ENCODE measurements at places on chromosomes 7 and 10.
A peak's percentile ranks its signal among the peaks of the same experiment; 100 is the strongest.

DNA sequence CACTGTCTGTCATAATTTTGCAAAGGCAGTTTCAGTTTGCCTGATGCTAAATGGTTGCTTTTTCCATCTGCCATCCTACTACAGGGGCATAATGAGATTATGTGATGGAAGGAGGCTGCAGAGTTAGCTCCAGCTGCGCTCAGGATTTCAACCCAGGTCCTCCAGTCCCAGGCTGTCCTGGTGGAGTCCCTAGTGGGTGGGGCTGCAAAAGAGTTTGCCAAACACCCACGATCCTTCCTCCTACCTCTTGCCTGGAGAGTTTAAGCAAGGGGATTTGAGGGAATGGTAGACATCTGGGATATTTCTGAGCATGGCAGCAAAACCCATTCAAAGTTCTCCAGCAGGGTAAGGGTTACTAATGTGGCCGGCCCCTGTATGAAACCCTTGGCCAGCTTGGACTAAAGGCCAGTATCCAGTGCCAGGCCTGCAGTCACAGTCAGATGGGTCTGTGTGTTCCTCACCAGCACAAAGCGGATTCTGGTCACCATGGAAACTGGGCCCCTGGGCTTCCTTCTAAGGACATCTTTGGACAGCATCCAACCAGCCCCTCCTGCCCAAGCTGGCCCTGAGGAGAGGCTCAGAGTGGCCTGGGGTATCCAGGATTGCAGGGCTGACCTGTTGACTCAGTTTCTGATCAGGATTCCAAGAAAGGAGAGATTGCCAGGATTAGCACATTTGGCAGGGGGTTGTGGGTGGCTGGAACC lies 42.7 kb upstream of the CHST3 start:
- DNase-seq = peak; percentile 70
- H3K4me1 ChIP-seq = peaks cover 10% of the 10 kb centered on the region
- H3K36me3 ChIP-seq = no peaks in the 10 kb centered on the region
- no peak overlapping the region for H3K27ac ChIP-seq

DNA sequence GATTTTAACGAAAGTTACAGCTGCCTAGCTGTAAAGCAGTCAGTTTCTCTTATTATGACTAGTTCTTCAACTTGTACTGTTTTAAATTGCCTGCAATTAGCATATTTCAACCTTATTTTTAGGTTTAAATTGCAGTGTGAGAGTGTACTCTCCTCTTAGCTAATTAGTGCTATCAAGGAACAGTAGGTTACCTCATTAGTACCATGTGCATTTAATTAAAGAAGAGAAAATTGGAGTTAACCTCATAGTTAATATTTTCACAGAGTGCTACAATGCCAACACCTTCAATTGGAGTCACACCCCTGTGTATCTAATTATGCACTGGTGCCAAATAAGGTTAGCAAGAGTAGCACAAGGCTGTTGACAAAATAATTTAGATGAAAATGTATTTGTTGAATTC lies 154.6 kb downstream of the FOXP2 start:
- H3K27ac ChIP-seq = no peak overlapping the region
- H3K36me3 ChIP-seq = no peaks in the 10 kb centered on the region
- no peaks in the 10 kb centered on the region for H3K4me1 ChIP-seq
- DNase-seq = no peak

- H3K27ac ChIP-seq = no peak overlapping the region
- H3K4me3 ChIP-seq = no peak overlapping the region
- no peaks in the 10 kb centered on the region for H3K4me1 ChIP-seq
- no peak for DNase-seq
- H3K27me3 ChIP-seq = no peaks in the 10 kb centered on the region
- H3K36me3 ChIP-seq = no peaks in the 10 kb centered on the region
Observed at GRCh38 chr7:42605406-42606192, 306.3 kb downstream of the C7orf25 start.

DNA sequence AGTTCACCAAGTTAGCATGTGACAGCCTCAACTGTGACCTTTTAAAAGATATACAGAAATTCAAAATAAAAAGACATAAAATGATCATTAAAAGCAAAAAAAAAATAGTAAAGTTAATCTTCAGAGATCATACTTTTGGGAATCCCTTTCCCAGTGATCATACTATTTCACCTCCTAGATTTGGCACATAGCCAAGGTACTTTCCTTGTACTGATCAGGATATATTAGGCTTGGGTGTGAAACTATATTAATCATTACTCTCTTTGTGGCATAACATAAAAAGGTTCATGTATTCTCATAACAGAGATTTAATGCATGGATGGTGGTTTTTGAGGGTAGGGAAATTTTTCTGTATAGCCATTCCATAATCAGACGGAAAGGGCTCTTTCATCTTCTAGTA lies 109.6 kb upstream of the ZWINT start:
- H3K27me3 ChIP-seq = no peaks in the 10 kb centered on the region
- no peak overlapping the region for H3K4me3 ChIP-seq
- no peaks in the 10 kb centered on the region for H3K36me3 ChIP-seq
- H3K4me1 ChIP-seq = no peaks in the 10 kb centered on the region
- H3K27ac ChIP-seq = no peak overlapping the region
- DNase-seq = no peak

Measured in kidney (tissue), 22 donors.